ENCODE measurements at places on chromosomes 7 and 10.

GRCh38 chr10:15121707-15122106 lies 24.6 kb downstream of the RPP38 start:
- no peak for DNase-seq

DNA sequence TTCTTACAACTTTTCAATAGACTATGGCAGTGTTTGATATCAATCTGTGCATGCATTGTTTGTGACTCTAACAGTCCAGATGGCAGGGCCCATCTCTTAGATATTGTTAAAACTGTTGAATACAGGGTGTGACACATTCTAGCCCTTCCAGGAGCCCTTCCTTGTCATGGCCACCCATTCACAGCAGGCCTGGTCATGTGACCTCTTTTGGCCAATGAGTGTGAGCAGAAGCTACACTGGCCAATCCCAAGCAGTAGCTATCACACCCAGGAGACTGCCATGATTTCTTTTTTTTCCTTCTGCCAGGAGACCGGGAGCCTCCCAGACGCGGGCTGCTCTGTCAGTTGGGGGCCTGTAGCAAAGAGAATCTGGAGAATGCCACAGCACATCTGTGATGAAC lies 655.4 kb upstream of the MKI67 start:
- no peak for DNase-seq

GRCh38 chr7:140048138-140048537 lies 14.6 kb downstream of the PARP12 start:
- DNase-seq = no peak

GRCh38 chr7:49718760-49719159 lies 54.7 kb upstream of the VWC2 start:
- no peak for DNase-seq

- DNase-seq = no peak
Measured at GRCh38 chr10:106493751-106494150, 670.8 kb downstream of the SORCS1 start.

GRCh38 chr7:24325708-24326107 lies 41.7 kb downstream of the NPY start:
- DNase-seq = no peak

- DNase-seq = no peak
Measured at GRCh38 chr7:1741751-1742554, 71.9 kb downstream of the ELFN1 start.

DNA sequence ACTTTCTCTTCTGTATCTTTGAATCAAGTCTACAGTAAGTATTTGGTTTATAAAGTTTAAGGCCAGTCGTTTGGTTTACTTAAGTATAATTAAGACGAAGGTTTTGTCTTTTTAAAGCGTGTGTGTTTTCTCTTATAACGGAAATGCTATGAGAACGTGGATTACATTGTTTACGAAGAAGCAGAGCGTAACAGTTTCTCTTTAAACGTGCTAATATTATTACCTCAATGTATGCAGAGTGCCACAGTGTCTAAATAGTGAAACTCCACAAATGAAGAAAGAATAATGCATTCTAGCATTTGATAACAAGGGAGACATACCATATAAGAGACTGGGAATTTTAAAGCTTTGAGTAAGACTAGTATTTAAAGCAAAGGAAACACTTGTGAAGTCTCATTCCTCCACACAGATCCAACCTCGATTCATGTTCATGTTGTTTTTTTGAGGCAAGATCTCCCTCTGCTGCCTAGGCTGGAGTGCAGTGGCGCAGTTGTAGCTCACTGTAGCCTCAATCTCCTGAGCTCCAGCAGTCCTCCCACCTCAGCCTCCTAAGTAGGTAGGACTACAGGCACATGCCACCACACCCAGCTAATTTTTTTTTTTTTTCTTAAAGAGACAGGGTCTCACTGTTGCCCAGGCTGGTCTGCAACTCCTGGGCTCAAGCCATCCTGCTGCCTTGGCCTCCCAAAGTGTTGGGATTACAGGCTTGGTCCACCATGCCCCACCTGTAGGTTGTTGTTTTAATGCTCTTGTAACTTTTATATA lies 75.1 kb downstream of the ANKRD61 start:
- no peak for DNase-seq

DNA sequence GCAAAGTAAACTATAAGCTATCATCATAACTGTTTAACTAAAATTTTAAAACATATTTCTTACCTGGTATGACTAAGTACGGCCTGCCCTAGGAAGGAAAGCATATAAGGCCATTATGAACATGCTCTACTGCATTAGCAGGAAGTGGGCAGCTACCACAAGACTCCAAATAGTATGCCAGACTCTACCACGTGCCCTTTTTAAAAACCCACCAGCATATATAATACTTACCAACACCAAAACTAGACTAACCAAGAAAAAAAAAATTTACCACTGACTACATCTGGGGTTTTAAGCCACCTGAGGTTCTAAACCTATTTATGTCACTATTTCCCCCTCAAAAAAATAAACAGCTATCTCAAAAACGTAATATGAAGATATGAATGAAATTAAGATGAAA lies 30.1 kb downstream of the NUDCD3 start:
- DNase-seq = no peak

GRCh38 chr7:1236132-1236661 lies 3.5 kb downstream of the UNCX start:
- peak; percentile 34 for DNase-seq

- DNase-seq = no peak
Measured at GRCh38 chr10:77156406-77156879, 481.2 kb downstream of the KCNMA1 start.

GRCh38 chr10:92110039-92110794 lies 180.7 kb downstream of the CPEB3 start:
- DNase-seq = no peak

DNA sequence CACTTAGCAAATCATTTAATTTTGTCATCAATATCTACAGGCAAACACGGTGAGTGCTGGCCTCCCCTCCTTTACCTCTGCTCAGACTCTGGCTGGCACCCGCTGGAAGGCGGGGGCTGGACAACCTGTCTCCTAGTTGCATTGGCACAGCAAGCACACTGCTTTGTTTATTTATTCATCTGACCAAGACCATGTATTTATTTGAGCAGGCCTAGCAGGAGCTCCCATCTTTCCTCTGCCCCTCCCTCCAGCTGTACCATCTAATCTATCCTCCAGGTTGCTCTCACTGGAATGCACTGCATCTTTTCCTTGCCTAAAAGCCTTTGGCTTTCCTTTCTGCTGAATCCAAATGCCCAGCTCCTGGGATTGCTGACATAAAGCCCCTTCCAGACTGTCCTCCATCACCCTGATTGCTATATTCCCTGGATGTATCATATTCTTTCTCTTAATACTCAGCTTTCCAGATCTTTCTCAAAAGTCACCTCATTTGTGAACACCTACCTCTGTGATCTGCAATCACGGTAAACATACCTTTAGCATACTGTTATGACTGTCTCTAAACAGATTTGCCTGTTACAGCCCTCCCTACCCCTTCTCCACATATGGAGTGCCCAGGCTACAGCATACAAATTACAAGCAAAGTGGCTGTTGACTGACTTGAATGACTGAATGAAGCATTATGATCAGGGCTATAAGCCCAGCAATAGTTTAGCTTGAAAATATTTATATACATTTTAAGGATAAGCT lies 9.6 kb downstream of the ELMO1 start:
- no peak for DNase-seq

GRCh38 chr10:13167568-13167967 lies 6.2 kb downstream of the MCM10 start:
- DNase-seq = no peak

DNA sequence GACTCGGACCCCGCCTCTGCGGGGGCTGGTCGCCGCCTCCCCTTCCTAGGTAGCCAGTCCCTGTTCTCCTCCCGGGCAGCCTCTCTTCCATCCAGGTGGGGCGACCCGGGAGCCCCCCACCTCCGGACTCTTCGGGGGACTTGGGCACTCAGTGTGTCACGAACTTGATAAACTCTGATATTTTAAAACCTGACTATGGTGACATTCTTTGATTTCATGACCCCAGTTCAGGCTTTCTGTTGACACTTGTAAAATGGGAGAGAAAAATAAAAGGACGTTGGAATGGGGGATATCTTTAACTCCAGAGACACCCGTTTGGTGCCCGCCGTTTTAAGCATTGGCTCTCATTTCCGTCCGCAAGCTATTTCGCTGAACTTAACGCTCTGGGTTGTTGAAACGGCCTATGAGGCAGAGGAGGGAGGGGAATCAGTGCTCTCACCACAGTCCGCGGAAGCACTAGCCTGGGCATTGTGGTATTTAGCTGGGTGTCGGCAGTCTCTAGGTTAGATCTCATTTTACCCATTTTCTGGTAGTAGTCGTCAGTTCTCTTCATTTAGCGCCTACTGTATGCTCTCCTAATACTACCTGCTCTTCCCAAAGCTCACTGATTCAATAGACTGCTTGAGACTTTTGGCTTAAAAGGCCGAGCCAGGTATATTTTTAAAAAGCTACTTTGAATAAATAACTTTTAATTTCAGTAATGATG lies 738 bp downstream of the VPS26A start:
- peak; percentile 44 for DNase-seq

DNA sequence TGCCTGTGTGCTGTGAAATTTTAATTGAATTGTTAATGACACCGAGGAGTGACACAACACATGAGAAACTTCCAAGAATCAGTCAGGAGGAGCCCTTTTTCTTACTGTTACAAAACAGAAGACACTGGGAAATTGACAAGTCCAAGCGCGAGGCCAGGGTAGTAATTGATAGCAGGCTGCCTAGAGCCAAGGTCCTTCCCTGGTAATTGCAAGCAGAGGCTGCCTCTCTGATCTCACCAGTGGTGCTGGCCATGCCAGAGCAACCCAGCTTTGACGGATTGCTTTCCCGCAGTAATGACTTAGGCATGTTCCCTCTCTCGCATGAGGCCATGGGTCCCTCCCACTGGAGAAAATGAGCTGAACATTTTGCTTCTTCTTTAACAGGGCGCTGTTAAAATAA lies 111.5 kb downstream of the LRMDA start:
- peak; percentile 67 for DNase-seq

GRCh38 chr7:138934861-138935260 lies 46.3 kb downstream of the KIAA1549 start:
- DNase-seq = no peak

GRCh38 chr7:45347804-45348203 lies 190.2 kb downstream of the RAMP3 start:
- DNase-seq = no peak

GRCh38 chr10:69061305-69062161 lies 26.4 kb upstream of the SRGN start:
- DNase-seq = no peak

- DNase-seq = peak; percentile 15
Measured at GRCh38 chr7:1236831-1237701, 4.4 kb downstream of the UNCX start.

- DNase-seq = no peak
Measured at GRCh38 chr10:124959564-124959963, 17.6 kb downstream of the ZRANB1 start.

DNA sequence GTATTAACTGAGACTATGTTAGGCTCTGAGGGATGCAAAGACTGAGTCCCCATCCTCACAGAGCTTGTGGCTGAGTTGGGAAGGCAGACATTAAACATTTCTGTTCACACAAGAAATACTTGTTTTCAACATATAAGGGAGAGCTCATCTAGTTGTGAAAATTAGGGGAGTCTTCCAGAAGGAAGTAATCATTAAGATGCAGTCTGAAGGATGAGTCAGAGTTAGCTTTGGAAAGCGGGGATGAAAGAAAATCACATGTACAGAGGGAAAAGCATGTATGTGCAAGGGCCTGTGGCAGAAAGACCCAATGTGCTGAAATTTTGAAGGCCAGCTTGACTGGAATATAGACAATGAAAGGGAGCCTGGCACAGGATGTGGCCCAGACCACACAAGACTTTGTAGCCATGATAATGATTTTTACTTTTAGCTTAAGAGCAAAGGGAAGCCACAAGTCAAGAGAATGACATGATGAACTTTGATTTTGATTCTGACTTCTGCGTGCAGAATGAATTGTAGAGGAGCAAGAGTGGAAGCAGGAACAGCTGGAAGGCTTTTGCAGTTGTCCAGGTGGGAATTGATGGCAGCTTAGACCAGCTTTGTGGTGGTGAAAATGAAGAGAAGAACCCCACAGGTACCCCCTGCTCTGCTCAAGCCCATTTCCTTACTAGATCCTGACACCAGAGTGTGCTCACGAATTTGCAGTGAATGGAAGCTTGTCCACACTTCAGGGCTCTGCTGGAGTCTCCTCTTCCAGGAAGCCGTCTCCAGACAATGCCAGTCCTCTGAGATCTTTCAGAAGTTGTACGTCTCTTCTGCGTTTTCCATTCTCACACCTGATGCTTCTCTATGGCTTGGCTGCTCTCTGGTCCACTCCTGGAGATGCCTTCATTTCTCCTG lies 115.6 kb downstream of the ATXN7L1 start:
- DNase-seq = no peak

- no peak for DNase-seq
Measured at GRCh38 chr7:134932707-134933370, 53.5 kb upstream of the AGBL3 start.

DNA sequence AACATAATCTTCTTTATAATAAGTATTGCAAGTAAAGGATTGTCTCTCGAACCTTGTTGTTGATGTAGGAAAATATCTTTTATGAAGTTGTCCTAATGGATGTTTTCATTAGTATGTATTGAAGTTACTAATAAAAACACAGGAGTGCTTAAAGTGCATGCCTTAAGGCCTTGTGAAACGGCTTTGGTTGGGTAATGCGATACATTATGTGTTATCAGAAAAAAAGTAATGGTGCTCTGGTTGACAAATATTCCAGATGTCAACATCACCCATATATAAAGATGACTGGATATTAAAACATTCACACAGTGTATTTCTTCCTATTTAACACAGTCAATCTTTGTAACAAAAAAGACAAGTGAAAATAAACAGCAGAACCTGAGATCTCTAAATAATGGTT lies 310.7 kb downstream of the PRKG1 start:
- DNase-seq = no peak

- DNase-seq = no peak
Measured at GRCh38 chr7:88111140-88111743, 108.6 kb downstream of the SRI start.

DNA sequence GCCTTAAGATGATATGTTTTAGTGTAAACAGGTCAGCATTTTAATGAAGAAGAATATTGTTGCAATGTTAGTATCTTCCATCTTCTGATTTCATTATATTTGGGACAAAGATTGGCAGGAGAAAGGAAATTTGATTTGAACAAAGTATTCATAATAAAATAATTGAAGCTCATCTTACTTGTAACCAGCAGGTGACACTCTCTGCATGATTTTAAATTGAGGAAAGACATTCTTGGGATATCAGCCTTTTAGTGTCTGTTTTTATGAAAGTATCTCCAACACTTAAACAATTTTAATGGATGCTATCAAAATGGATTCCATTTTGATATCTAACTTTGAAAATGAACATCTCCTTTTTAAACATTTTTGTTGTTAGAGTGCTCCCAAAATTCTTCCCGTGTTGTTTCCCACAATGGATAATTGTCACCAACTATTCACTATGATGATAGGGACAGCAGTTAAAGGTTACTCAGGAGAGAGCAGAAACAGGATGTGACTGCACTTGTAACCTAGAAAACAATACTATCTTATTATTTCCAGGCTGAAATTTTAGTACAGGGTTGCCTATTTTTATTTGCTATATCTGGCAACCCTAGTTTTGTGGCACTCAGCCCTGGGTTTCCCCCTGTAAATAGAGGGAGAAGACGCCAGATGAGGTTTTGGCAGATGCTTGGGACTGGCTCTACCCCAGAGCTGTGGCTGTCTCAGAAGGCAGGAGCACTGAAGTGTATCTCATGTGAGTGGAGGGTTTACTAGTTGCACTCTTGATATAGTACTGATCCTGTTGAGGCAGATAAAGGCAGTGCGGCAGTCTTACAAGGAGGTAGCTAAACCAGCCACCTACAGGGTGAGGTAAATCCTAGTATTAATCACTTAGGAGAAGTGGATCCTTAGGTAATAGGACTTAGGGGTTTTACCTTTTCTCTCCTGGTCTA lies 31.0 kb upstream of the ABCB4 start:
- DNase-seq = no peak

GRCh38 chr10:10886861-10887531 lies 130.7 kb upstream of the CELF2 start:
- no peak for DNase-seq
